ENCODE measurements at places on chromosomes 6 and 20. TPM values are rescaled to one million over a fixed set of nuclear protein-coding genes. Genes with fewer than 3 reads are reported as not detected.

Gene PLEKHG1
- 0.59 TPM for total RNA-seq

Gene PAK5
- total RNA-seq, result not detected

Gene MYO6
- 7.0 TPM for total RNA-seq

Gene ZNF337
- total RNA-seq, result 9.6 TPM

Gene ID4
- total RNA-seq, result 0.37 TPM
